ENCODE measurements at places on chromosomes 7 and 10. TPM values are rescaled to one million over a fixed set of nuclear protein-coding genes. Genes with fewer than 3 reads are reported as not detected.

OPN4 gene
- not detected for total RNA-seq

TNS3 gene
- 47.3 TPM for total RNA-seq

LRRC18 gene
- total RNA-seq, result not detected

ABCA13 gene
- total RNA-seq, result not detected

CPN1 gene
- total RNA-seq, result not detected

HOXA3 gene
- total RNA-seq, result 2.3 TPM

PAPOLB gene
- not detected for total RNA-seq

PON1 gene
- total RNA-seq, result under 0.01 TPM

OGDHL gene
- total RNA-seq, result 0.16 TPM

MEOX2 gene
- 23.5 TPM for total RNA-seq

CUBN gene
- 14.9 TPM for total RNA-seq

FBXO24 gene
- 0.25 TPM for total RNA-seq

ADCY1 gene
- total RNA-seq, result 0.13 TPM

BLNK gene
- not detected for total RNA-seq

TRIM74 gene
- total RNA-seq, result not detected

TAC1 gene
- not detected for total RNA-seq

IL6 gene
- 2.1 TPM for total RNA-seq

CLRN3 gene
- not detected for total RNA-seq

PDGFA gene
- 32.1 TPM for total RNA-seq
